NCI-H2171 (cell line): ENCODE measurements at places on chromosomes 7 and 10.

DNA sequence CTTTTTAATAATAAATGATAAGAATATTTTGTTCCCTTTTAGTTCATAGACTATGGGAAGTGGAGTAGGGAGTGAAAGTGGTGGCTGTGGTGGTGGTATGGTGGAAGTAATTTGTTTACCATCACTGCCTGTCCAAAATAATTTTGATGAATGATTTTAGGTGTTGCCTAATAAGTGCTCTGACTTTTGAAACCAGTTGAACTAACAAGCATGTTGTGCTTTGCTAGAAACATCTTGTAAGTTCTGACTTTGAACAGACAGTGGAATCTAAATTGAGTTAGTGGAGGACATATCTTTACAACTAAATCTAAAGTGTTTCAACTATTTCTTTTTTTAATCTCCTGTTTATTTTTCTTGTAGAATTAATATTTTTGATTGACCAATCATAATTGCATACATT, 49.7 kb downstream of the ZEB1 start:
- no peak for DNase-seq

DNA sequence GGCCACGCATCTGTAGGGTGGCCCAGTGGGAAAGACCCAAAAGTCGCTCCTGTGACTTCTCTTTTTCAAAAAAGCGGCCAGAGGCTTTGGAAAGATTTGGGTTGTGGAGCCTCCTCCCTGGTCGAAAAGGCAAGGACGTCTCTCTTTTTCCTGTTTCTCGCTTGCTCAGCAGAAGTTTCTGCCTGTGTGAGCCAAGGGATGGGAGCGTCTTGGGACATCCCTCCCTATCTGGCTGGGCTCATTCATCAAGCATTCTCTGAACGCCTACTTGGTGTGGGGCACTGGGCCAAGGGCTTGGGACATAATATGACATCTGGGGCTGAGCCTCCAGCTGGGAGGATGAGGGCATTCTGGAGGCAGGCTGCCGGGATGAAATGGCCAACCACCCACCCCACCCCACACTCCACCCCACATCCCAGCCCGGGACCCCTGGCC, 120.9 kb downstream of the C10orf105 start:
- DNase-seq = no peak

DNA sequence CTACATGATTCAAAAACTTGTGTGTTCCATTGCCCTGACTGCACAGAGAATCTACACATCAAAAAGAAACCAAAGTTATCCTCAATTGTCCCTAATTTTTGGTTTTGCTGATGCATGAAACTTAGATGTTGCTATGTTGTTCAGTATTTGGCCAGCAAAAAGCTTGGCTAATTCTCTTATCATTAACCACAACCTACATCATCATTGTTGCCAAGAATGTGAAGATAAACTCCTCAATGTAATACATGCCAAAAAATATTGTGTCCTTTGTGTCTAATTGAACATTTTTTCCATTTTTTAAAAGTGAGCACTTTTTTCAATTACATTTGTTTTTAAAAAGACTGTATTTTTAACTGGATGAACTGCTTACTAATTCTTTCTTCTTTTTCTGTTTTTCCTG, 268.0 kb upstream of the SEMA3D start:
- DNase-seq = no peak

DNA sequence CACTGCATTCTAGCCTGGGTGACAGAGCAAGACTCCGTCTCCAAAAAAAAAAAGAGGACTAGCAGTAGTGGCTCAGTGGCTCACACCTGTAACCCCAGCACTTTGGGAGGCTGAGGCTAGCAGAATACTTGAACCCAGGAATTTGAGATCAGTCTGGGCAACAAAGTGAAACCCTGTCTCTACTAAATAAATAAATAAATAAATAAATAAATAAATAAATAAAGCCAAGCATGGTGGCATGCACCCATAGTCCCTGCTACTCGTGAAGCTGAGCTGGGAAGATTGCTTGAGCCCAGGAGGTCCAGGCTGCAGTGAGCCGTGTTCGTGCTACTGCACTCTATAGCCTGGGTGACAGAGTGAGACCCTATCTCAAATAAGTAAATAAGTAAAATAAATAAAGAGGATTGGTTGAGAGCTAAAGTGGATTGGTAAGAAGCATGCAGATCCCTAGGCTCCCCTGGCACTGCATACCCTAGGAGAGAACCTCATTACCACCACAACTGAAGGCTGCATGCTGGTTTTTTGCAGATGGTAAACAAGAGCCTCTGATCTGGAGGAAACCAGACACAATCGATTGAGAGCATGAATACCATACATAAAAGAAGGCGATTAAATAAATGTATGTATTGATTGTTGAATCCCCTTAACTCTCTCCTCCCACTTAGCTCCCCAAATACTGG, 163.2 kb downstream of the REEP3 start:
- DNase-seq = no peak

DNA sequence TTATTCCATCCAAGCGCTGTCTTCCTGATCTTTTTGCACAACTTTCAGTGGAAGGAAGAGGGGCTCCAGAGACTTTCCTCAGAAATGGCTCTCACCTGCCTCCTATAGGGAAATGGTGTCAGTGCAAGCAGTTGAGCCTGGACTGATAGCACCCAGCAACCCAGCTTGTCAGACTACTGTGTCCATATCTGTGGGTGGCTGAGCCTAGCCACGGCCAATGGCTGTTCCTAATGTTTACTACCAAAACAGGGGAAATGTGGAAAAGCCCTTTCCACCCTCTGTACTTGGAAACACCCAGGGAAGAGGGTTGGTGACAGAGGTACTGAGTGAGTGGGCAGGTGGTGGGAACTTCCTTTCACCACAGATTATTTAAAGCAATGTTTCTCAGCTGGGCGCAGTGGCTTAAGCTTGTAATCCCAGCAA, 4.3 kb upstream of the YKT6 start:
- DNase-seq = no peak

GRCh38 chr10:132185601-132186487, 904 bp upstream of the DPYSL4 start:
- DNase-seq = no peak

GRCh38 chr7:14628516-14628915, 274.0 kb downstream of the DGKB start:
- DNase-seq = no peak

- no peak for DNase-seq
These were observed 57.7 kb upstream of the PPP2R2D start for GRCh38 chr10:131843089-131843595.

DNA sequence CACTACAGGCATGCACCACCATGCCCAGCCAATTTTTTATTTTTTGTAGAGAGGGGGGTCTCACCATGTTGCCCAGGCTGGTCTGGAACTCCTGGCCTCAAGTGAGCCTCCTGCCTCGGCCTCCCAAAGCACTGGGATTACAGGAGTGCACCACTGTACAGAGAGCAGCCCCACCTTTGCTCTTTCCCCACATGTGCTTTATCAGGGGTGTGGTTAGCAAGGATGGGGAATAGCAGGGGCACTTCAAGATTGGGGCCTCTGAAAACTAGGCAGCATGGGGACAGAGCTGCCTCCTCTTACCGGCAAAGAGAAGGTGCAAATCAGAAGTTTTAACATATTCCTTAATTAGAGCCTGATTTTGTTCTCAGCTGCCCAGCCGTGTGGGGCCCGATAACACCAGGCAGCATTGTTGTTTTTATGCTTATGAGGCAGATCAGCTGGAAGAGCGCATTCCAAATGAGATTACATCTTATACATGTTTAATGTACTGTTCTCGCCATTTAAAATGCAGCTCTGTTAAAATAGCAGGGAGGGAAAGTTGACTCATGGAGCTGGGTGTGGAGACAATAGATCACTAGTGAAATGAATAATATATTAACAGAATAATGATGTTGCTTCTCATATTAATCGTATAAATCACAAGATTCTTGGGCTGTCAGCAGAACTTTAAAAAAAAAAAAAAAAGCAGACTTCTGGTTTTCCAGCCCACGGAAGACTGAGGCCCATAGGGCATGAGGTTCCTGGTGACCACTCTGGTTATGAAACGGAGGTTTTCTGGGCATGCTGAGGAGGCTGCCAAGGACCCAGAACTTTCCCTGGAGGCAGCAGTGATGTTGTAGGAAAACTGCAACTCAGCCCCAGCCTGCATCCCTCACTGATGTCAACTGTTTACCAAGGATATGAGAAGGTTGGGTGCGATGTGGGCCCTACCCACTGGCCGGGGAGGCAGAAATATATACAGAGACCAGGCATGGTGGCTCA, 62.5 kb downstream of the TMEM130 start:
- DNase-seq = no peak

DNA sequence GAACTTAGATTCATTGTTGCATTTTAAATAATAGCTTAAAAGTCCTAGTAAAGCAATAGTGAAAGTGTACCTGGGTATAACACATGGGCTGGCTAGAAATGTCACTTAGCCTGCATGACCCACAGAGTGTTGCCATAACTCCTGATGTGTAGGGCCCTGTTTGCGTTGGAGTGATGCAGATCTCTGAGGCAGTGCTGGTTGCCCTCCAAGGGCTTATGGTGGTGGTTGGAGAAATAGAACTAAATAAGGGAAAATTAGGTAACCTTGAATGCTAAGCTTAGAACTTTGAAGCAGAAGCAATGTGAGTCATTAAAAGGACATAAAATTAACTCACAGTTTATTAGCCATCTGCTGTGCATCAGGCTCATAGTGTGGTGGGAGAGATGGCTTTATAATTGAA, 105.7 kb downstream of the CCNY start:
- DNase-seq = no peak
